Iris pigment epithelial cell (primary cell): ENCODE measurements at places on chromosomes 5 and 9.

DNA sequence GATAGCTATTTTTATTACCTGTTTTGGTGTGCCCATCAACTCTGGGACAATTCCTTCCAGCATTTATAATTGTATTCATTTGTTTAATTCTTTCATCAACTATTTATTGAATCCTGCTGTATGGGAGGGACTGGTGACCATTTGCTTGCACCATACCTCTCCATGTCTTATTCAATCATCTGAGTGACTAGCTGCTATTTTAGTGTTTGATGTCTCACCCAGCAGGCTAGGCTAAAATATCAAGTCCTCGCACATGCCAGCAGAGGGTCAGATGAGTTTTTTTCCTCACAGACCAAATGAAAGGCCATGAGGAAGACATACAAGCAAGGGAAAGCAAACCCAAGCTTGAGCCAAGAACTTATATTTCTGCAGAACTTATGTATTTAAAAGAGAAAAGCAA is 63.9 kb downstream of the CETN3 start:
- DNase-seq, result no peak

GRCh38 chr5:149422366-149423048 is 43.4 kb upstream of the IL17B start:
- peak; percentile 94 for DNase-seq

- DNase-seq, result no peak
Measured at GRCh38 chr5:166324372-166324771, 1967.1 kb upstream of the WWC1 start.

DNA sequence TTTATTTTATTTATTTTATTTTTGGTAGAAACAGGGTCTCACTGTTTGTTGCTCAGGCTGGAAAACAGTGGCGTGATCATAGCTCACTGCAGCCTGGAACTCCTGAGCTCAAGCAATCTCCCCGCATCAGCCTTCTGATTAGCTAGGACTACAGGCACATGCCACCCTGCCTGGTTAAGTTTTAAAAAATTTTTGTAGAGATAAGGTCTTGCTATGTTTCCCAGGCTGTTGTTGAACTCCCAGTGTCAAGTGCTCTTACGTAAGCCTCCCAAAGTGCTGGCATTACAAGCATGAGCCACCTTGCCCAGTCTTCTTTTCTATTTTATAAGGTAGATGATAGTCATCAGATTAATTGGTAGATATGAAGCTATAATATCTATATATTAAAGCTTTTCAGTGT is 382.7 kb downstream of the CDH12 start:
- no peak for DNase-seq

DNA sequence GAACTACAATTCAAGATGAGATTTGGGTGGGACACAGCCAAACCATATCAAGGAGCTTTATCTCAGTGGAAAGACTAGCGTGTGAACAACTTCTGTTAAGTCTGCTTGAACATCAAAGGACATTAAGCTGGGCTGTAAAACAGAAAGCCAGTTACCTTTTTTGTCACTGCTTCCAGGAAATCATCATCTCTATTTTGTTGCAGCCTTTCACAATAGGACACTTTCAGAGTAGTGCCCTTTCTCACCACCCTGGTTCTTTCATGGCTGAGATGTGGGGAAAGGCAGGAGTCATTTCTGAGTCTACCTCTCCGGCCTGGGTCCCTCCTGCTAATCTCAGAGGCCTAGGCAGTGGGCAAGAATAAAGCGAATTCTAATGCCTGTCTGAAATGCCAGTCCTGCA is 96.2 kb upstream of the PPP1R2B start:
- DNase-seq, result no peak

- DNase-seq, result no peak
Measured at GRCh38 chr5:112418659-112419163, 366 bp downstream of the EPB41L4A start.

DNA sequence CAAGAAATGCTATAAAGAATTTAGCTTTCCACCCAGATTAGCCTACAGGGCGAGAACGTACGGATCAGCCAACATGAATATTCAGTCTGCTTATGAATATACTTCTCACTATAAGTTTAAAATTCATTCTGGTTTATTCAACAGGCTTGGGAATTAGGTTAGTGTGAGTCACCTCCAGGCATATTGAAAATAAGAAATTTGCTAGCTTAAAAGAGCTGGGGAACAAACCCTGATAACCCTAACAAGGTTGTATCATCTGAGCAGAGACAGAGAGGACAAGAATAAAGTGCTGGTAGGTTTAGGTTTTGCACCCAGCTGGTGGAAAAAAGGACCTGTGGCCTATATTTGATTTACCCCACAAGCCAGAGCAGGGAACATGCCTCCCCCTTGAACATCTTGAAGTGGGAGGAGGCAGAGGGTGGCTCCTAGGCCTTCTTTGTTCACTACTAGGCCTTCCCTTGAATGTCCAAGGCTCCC is 12.3 kb downstream of the FNBP1 start:
- peak; percentile 42 for DNase-seq
